Activated naive CD8-positive, alpha-beta T cell treated with anti-CD3 and anti-CD28 coated beads, Interleukin-2, amount 50 U/mL, for 16 hours (primary cell): ENCODE measurements at places on chromosomes 7 and 10.

DNA sequence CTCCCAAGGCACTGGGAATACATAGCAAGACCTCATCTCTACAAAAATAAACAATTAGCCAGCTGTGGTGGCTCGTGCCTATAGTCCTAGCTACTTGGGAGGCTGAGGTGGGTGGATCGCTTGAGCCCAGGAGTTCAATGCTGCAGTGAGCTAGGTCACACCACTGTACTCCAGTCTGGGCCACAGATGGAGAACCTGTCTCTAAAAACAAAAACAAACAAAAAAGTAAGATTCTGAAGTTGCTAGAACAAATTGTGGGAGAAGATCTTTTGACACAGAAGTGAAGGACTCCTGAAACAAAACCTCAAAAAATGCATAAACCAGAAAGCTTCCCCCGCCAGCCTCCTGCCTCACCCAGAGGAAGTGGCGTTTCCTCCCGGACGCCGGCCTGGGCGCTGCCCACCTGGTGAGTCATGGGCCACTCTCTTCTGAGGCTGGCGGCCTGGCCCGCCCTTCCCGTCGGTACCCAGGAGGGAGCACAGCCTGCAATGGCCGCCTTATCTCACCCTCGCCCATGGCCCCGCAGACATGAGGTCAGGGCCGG lies 25.4 kb upstream of the ELN start:
- no peak for DNase-seq

DNA sequence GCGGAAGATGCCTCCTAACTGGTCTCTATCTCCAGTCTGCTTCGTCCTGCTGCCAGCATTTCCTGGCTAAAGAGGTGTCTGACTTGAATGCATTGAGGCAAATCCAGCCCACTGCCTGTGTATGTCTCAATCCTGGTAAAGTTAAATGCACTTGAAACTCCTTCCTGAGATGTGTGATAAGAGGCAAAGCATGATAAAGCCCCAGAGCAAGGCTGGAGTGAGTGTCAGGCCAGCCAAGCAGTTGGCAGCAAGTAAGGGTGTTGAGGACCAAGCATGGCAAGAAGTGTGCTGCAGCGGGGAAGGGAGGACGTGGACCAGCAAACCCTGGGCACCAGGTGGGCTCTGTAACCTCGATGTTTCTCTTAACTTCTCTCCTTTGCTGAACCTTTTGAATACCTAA lies 29.1 kb downstream of the LRRC18 start:
- DNase-seq = no peak

DNA sequence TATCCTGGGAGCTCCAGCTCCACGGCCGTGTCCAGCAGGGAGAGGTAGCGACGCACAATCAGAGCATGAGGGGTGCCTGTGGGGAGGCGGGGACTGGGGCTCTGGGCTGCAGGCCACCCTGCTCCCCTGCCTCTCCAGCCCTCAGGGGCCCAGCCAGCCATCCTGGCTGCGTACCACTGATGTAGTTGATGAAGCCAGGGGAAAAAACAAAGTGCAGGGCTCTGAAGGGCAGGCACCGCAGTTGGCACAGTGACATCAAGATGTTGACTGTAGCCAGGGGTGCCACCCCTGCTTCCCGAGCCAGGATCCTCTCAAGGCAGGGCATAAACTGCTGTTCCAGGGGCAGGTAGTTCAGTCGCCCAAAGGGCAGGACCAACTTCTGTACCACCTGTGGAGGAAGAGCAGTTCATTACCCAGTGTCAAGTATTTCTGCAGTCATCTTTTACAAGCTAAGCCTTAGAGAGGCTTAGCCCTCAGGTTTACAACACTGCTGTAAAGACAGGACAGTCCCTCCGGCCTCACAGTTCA lies 2.8 kb downstream of the FASTK start:
- no peak for DNase-seq

- no peak for DNase-seq
Measured at GRCh38 chr7:48170506-48170905, 752 bp upstream of the ABCA13 start.

DNA sequence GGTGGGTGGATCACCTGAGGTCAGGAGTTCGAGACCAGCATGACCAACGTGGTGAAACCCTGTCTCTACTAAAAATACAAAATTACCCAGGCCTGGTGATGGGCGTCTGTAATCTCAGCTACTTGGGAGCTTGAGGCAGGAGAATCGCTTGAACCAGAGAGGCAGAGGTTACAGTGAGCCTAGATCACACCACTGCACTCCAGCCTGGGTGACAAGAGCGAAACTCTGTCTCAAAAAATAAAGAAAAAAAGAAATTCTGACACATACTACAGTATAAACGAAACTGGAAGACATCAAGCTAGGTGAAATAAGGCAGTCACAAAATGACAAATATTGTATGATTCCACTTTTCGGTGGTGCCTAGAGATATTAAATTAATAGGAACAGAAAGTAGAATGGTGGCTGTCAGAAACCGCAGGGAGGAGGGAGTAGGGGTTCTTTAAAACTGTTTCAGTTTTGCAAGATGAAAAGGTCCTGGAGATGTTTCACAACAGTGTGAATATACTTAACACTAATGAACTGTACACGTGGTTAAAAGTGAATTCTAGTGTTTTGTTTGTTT lies 23.2 kb downstream of the PILRA start:
- peak; percentile 9 for DNase-seq
